ENCODE measurements at places on chromosomes 11 and 22.

GRCh38 chr11:128584253-128584652 lies 3.1 kb downstream of the ETS1 start:
- no peak for DNase-seq

DNA sequence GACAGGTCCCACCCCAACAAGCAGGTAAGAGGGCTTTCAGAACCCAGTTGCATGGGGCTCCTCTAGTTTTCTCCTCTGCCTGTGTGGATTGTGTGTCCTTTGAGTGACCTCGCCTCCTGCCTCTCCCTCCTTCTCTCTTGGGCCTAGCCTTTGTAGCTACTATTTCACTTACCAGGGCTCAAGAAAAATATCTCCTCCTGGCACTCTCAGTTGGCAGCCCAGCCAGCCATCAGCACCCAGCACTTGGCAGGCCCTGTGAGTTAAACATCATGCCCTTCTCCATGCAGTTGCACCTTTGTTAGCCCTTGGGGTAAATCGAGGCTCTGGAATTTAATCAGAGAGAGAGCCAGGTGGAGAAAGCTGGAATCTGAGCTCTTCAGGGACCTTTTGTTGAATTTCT lies 35.4 kb upstream of the SORL1-AS1 start:
- DNase-seq = no peak

DNA sequence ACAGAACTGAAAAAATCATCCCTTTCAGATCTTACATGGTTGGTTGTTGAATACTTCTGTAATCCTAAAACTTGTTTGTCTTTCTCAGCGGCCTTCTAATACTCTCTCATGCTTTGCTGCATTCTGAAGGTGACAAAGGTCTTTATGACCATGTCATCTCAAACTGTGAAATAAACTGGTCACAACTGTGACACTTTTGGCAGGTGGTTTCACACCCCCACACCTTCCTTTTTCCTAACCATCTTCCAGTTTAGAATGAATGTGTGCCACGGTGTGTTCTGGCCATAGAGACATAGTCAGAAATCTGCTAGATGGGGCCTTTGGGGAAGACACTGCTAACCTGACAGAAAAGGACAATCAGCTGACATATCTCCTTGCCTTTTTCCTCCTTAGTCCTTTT lies 14.7 kb upstream of the RFPL3 start:
- DNase-seq = no peak

DNA sequence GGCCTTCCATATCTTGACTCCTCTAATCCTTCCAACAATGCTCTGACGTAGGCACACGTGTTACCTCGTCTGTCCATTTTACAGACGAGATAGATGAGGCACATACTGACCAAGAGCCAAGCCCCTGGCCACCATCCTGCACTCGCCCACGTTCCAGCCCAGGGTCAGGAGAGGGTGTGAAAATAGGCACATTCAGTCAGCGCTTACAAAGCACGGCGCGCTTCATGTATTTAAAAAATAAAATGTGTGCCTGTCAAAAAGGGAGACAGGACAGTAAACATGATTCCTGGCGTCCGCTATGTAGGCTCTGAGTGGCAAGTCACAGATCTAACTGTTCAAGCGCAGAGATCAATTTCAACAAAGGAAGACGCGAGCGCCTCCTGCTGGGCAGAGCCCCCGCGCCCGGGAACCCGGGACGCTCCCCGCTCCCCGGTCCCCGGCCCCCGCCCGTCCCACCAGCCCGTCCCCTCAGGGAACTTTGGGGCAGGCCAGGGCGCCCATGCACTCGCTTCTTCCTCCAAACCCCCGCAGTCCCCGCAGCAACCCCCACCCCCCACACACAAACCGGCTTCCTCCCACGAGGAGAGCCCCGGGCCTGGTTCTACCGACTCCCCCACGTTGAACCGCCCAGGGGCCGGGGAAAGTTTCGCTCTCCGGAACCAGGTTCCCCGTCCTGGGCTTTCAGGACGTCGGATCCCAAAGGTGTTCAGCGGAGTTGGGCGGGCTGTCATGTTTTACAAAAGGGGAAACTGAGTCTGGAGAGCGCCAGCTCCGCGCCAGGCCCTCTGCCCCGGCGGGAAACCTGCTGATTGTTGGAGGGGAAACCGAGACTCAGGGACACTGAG lies 10.4 kb upstream of the C1QTNF6 start:
- peak; percentile 68 for DNase-seq

- no peak for DNase-seq
Measured at GRCh38 chr11:113417428-113417827, 29.8 kb downstream of the ANKK1 start.

GRCh38 chr11:57237204-57237681 lies at the start of gene APLNR:
TSS of gene APLNR (minus strand) at chr11:57237250. CDS start at chr11:57237004, 246 bp downstream.
- no peak for DNase-seq

DNA sequence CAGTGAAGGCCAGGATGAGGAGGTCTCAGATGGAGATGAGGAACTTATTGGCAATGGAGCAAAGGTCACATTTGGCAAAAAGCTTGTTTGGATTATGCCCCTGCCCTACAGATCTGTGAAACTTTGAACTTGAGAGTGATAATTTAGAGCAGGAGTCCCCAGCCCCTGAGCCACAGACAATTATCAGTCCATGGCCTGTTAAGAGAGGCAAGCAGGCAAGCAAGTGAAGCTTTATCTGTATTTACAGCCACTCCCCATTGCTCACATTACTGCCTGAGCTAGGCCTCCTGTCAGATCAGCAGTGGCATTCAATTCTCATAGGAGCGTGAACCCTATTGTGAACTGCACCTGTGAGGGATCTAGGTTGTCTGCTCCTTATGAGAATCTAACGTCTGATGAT lies 1076.9 kb upstream of the TENM4 start:
- no peak for DNase-seq

DNA sequence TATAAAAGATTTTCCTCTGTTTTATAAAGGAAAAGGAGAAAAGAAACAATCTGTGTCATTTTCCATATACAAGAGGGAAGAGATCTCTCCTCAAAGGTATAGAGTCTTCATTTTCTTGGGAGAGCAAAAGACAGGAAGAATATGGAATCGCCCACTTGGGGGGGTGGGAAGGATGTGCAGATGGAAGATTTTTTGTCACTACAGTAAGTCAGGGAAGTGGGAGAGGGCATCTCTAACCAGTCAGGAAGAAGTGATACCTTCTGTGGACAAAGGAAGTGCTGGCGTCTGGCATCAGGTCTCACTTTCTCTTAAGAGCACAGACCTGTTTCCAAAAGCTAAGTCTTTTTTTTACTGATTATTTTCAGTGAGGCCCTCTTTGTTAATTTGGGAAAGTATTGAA lies 1.4 kb downstream of the PRR14L start:
- DNase-seq = no peak

DNA sequence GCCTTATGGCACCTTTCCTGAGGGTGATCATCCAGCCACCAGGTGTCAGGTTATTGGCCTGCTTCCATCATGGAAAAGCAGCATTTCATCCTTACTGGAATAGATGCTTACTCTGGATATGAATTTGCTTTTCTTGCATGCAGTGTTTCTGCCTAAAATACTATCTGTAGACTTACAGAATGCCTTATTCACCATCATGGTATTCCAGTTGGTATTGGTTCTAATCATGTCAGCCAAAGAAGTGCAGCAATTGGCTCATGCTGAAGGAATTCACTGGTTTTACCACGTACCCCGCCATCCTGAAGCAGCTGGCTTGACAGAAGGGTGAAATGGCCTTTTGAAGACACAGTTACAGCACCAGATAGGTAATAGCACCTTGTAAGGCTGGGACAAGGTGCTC lies 194.2 kb downstream of the AASDHPPT start:
- no peak for DNase-seq

DNA sequence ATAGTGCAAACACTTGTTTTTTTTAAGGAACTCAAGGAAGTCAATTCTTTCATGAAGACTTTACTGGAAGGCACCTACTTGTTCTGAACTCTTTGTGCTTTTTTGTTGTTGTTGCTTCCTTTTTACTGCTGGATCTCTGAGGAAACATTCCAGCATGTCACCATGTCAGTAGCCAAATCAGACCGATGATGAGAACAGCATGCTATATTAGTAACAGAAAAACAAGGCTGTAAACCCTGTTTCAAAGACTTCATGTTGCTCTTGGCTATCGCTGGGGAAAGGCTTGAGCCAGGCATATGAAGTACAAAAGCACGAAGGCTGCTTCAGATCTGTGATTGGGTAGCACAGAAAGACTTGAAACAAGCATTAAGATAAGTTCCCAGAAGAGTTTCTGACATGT lies 125.6 kb upstream of the SLC5A12 start:
- DNase-seq = no peak

All from T-helper 22 cell (primary cell).